Cardiac fibroblast (primary cell): ENCODE measurements at places on chromosomes 11 and 22.

DNA sequence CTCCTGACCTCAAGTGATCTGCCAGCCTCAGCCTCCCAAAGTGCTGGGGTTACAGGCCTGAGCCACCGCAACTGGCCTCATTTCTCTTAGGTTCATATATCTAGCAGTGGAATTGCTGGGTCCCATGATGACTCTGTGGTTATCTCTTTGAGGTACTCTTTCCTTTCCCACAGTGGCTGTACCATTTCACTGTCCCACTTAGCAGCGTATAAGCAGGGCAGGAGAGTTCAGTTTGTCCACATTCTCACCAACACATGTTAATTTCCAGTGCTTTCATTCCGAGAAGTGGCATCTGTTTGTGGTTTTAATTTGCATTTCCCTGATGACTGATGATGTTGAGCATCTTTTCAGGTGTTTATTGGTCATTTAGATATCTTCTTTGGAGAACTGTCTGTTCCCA is 16.4 kb downstream of the PRR5 start:
- no peak for DNase-seq

DNA sequence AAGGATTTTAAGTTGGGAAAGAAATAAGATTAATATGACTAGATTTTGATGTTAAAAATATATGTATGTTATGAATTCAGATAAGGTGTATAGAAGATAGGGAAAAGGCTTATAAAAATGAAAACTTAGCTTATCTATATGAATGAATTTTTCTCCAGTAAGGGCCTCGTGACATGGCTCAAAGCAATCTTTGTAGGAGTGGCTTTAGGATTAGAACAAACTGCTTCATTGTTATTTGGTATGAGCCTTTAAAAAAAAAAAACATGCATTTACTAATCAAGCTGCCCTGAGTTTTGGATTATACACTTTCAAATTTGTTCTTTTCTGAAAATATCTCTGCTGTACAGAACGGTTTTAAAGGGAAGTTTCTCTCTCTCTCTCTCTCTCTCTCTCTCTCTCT is 905.9 kb downstream of the OPCML start:
- no peak for DNase-seq

DNA sequence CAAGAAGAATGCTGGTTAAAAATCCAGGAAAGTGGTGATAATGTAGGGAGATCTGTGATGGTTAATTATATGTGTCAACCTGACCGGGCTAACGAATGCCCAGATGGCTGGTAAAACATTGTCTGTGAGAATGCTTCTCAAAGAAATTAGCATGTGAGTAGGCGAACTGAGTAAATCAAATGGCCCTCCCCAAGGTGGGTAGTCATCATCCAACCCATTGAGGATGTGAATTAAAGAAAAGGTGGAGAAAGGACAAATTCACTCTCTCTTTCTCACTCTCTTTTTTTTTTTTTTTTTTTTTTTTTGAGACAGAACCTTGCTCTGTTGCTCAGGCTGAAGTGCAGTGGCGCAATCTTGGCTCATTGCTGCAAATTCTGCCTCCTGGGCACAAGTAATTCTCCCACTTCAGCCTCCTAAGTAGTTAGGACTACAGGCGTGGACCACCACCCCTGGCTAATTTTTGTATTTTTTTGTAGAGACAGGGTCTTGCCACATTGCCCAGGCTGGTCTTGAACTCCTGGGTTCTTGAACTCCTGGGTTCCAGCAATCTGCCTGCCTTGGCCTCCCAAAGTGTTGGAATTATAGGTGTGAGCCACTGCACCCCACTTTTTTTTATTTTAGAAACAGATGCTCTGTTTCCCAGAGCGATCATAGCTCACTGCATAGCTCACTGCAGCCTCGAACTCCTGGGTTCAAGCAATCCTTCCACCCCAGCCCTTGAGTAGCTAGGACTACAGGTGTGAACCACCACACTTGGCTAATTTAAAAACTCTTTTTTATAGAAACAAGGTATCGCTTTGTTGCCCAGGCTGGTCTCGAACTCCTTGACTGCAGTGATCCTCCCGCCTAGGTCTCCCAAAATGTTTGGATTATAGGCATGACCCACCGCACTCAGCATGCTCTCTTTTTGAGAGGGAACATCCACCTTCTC is 22.0 kb upstream of the P2RY6 start:
- no peak for DNase-seq

GRCh38 chr22:46407748-46408147 is 72.2 kb downstream of the TRMU start:
- DNase-seq, result no peak

DNA sequence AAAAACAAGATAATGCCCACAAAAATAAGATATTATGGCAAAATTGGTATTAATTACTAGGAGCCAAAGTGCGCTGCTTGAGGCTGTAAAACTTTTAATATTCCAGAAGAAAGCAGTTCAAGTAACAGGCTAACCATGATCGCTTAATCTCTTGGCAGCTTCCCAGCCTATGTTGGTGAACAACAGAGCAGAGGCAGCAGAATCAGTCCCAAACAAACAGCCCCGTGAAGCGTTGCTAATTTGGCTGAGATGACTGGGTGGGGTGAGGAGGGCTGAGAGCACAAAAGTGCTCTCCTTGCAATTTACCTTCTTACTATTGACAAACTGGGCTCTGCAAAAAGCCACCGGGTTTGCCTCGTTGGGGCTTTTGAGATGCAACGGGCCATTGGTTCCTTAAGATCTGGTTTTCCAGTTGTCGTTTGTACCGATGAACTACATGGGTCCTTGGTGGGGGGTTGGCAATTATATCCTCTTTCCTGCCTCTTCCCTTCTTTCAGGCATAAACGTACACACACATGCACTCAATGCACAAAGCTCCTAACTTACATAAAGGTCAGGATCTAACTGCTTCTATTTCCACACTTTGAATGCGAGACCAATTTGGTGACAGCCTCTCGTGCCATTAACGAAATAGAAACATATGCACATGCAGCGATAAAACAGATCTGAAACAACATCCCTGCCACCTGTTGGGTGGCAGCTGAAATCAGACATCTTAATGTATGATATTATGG is 407.6 kb upstream of the CADM1 start:
- no peak for DNase-seq

GRCh38 chr11:20874358-20874757 is 205.0 kb downstream of the NELL1 start:
- no peak for DNase-seq

DNA sequence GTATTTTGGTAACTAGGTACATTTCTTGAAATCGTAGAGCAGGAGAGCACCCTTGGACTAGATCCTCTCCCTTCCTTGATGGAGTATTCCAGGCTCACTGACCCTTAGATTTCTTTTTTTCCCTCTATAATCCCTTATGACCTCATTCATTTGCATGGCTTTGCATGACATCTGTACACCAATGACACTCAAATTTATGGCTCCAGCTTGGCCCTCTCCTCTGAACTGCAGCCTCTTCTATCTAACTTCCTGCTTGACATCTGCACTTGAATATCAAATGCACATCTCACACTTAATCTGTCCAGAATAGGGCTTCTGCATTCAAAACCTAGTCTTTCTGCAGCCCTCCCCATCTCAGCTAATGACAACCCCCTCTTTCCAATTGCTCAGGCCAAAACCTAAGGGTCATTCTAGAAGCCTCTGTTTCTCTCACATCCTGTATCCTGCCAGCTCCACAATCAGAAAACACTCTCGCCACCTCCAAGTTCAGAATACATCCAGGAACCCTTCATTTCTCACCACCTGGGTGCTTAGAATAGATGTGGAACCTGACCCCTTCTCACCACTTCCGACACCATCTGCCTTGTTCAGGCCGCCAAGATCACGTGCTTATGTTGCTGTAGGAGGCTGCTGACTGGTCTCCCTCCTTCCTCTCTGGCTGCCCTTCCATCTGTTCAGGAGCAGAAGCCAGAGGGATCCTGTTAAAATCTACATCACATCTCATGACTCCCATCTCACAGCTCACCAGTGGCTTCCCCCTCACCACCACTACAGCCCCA is 138.9 kb upstream of the MTNR1B start:
- DNase-seq, result no peak

DNA sequence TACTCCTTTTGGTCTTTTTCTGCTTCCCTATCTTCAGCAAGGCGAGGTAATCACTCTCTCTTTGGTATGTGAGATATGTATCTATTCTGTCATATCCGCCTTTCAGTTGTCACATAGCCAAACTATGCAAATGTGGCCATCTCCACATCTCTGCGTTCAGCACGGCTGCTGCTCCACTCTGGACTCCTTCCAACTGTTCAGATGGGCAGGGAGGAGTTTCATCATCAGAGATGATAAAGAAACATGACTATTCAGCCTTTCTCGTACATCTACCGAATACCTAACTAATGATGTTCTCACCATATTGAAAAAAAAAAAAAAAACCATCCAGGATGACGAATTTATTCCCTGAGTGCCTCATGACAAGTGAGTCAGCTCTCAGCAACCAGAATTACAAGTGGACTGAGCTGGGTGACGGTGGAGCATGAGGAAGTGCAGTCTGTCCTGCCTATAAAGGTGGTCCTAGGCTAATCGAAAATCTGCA is 899.6 kb downstream of the OPCML start:
- DNase-seq, result peak; percentile 99

GRCh38 chr11:77127920-77128691 is at the start of gene MYO7A:
Gene MYO7A (plus strand): TSS chr11:77128246. CDS start chr11:77130635, 2,389 bp downstream.
- DNase-seq, result peak; percentile 54

DNA sequence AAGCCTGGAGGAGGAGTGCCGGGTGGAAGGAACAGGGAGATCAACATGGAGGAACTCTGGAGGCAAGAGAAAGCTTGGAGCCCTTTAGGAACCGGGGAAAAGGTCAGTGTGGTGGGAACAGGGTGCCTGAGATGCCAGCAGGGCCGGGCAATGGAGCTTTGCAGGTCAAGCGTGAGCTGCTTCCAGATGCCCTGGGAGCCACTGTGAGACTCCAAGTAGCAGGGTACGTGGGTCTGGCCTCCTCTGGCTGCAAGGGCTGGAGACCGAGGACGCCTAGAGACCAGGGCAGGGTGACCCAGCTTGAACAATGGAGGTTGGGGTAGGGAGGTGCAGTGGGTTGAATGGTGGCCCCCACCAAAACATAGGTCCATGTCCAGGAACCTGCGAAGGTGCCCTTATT is 15.6 kb upstream of the EMID1 start:
- DNase-seq, result no peak
